Astrocyte of the spinal cord (primary cell): ENCODE measurements at places on chromosomes 11 and 22.

GRCh38 chr22:33726294-33726734 lies 194.0 kb downstream of the LARGE1 start:
- DNase-seq: peak; percentile 1

DNA sequence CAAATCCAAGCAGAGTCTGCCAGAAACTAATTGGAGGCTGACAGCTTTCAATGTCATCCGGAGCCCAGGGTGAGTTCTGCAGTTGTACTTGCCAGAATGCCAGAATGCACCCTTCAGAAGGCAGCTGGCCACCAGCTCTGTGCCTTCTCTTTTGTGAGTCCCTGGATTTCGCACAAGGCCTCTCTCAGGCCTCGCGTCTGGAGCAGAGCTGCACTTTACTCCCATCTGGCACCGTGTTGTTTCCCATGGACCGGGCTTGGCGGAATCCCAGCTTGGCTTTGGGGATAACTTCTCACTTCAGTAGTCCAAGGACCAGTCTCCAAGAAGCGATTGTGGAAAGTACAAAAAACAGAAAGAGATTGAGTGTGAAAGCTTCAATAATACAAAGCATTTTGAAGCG lies 451.3 kb upstream of the KIRREL3 start:
- DNase-seq: no peak

- DNase-seq: no peak
Measured at GRCh38 chr11:12183827-12184620, 73.6 kb downstream of the MICAL2 start.

DNA sequence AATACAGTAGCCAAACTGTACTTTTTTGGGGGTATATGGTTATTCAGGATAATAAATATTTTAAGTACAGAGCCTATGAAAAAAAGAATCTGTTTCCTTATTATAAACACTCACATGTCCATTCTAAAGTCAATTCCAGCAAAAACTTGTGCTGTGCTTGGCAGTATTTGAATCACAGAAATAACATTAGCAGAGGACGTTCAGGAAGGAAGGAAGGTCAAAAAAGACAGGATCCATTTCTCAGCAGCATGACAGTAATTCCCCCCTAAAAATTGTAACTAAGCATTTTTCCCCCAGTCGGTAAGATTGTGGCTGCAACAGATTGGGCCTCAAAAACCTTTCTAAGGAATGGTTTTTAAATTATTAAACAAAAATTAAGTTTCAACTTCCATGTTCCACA lies 124.8 kb downstream of the ATG16L2 start:
- no peak for DNase-seq

DNA sequence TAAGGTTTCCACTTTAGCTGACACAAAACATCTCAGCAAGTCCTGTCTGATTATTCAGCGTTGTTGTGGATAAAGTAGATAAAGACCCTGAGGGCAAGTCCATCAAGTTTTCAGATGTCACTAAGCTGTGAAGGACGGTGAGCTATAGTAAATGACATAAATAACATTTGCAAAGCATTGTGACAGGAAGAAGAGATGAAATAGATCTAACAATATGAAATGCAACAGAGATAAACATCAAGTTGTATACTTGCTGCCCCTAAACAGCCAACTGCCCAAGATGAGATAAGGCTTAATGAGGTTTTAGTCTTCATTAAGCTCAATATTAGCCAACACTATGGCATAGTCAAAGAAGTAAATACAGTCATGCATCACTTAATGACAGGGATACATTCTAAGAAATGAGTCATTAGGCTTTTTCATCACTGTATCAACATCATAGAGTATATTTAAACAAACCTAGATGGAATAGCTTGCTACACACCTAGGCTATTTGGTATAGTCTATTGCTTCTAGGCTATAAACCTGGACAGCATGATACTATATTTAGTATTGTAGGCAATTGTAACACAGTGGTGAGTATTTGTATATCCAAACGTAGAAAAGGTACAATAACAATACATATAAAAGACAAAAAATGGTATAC lies 625.1 kb upstream of the ANO5 start:
- DNase-seq: no peak

- DNase-seq: no peak
Measured at GRCh38 chr22:20862540-20862939, 3.7 kb downstream of the SNAP29 start.
